ENCODE measurements at places on chromosomes 4 and X.

GRCh38 chr4:8107146-8107657 is 51.4 kb downstream of the ABLIM2 start:
- no peak for DNase-seq

DNA sequence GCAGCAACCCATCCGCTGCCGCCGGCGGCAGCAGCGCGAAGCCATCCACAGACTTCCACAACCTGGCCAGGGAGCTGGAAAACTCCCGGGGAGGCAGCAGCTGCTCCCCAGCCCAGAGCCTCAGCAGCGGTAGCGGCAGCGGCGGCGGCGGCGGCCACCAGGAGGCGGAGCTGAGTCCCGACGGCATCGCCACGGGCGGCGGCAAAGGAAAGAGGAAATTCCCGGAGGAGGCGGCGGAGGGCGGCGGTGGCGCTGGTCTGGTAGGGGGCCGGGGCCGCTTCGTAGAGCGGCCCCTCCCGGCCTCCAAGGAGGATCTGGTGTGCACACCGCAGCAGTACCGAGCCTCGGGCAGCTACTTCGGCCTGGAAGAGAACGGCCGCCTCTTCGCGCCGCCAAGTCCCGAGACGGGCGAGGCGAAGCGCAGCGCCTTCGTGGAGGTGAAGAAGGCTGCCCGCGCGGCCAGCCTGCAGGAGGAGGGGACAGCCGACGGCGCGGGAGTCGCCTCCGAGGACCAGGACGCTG is 4.9 kb downstream of the PRDM8 start:
- no peak for DNase-seq

GRCh38 chrX:25755194-25755593 is 382.9 kb upstream of the MAGEB18 start:
- DNase-seq = no peak

- DNase-seq = peak; percentile 5
Measured at GRCh38 chr4:83074086-83074704, 39.2 kb downstream of the COPS4 start.

GRCh38 chr4:159106636-159107035 is 3.8 kb downstream of the RAPGEF2 start:
- DNase-seq = no peak

GRCh38 chrX:40066700-40067099 is 31.1 kb downstream of the BCOR start:
- DNase-seq = no peak

DNA sequence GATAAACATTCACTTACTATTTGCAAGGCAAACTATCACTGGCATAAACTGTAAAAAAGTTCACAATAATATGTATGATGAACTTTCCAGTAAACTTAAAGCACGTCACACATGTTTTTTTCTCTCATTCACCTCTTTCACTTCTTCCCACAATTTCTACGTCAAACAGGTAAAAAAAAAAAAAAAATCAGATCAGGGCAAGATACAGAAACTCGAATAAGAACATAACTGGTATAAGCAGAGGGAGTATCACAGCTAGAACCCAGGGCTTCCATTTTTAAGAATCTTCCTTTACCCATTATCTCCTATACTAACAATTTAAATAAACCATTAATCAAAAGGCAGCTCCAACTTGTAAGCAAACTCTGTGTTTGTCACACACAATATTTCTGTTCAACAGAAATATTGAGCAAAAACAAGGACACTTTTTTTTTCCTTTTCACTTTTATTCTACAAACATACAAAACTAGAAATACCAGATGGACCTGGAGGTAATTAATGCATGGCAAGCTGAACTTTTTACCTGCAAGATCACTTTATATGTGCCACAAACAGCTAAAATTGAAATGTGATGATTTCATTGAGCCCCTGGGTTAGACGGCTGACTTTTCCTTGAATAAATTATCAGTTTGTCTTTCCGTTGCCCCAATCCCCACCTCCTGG is 47.5 kb upstream of the NSUN7 start:
- DNase-seq = no peak
